ENCODE measurements at places on chromosomes 1 and 21.

DNA sequence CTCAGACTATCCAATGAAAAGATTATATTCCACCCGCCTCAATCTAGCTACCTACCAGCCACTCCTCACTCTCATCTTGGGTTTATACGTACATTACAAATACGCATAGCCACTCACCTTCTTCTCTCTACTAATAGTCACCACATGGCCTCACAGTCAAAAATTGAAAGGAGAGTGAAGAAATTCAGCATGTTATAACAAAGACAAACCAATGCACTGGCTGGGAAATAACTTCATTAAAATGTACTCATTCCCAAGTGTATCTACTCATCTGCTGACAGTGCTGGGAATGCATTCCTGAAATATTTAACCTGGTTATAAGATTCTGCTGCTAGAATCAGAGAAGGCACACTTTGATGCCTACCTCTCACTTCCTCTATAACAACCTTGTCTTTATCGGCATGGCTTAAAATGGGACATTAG is 6.5 kb downstream of the ZNF644 start:
- no peak for DNase-seq

DNA sequence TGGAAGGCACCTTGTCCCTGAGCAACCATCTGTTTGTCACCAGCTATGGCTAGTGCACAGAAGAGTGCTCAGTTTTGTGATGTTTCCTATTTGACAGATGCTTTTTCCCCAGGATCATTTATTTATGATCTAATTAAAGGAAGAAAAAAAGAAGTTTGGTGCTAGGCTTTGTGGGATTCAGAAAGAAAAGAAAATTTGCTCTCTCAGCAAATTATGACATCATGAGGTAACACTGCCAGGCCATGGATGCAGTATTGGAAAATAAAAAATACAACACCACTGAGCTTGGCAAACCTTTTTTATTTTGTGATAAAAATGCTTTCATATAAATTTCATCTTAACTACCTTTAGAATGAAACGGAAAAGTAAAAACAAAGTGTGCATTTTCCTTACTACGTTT is 15.5 kb upstream of the ADAM30 start:
- DNase-seq: no peak

DNA sequence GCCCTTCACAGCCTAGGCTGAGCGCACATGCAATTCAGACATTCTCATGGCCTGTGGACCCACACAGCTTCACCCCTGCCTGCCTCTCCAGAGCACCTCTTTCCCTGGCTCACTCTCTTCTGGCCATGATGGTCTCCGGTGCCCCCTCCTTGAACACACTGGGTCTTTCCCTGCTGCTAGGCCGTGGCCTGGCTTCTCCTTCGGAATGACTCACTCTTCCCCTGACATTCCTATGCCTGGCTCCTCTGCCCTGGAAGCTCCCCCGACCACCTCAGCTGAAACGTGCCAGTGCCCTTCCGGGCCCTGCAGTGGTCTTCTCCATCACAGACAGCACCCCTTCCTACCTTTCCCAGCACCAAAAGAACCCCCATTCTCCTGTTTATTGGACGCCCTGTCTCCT is 28.3 kb downstream of the EPHA8 start:
- no peak for DNase-seq

- no peak for DNase-seq
Measured at GRCh38 chr21:35732788-35733187, 327.5 kb downstream of the SETD4 start.

- DNase-seq: no peak
Measured at GRCh38 chr1:167774710-167775109, 52.9 kb downstream of the MPZL1 start.

GRCh38 chr1:22884806-22885530 is 87.7 kb downstream of the LACTBL1 start:
- DNase-seq: no peak

- DNase-seq: no peak
Measured at GRCh38 chr1:150020711-150021110, 10.2 kb upstream of the OTUD7B start.

DNA sequence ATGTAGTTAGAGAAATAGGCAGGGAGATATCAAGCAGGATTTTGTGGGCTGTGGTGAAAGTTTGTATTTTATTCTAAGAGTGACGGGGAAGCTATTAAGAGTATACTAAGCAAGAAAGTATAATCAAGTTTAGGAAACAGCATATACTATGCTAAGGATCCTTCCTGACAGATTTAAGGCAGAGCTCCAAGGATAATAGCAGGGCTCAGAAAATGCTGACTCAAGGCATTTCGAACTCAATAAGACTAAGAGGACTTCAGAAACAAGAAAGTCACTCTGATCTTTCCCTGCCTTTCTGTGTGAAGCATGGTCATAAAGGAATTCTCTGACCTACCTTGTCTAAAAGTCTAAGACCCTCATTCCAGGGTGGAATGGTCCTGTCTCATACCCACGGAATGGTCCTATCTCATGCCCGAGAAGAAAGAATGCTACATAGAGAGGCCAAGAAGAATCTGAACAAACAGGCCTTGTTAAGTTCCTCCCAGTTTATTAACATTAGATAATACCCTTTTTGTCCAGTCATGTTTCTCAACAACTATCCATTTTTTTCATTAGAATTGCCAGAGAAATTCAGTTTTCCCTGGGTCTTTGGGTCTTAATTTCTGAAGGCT is 59.1 kb downstream of the HFM1 start:
- DNase-seq: no peak

GRCh38 chr1:160144921-160145320 is 6.5 kb upstream of the ATP1A4 start:
- DNase-seq: no peak

GRCh38 chr21:39176271-39176709 is 7.0 kb downstream of the PSMG1 start:
- no peak for DNase-seq

DNA sequence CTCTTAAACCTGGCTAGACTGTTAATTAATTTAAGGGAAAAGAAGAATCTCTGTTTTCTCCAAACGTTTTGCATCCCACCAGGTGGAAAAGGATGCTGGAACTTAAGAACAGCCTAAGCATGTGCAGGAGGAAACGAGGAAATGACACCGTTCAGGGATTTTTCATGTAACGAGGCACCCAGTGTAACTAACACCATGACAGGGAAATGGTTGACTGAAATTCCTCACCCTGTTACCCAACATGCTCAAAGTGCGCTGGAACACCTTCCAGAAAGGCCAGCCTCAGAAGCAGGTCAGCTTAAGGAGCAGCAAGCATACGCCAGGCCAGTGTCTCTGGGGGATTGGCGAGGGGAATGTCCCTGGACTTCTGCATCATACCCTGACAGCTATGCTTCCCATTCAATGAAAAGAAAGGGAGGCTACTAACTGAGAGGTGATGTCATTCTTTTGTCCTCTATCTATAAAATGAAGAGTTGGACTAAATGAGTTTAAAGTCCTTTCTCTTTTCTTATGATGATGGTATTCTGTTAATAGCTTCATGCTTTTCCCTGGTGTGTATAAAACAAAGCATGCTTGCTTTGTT is 21.6 kb downstream of the TNN start:
- no peak for DNase-seq

DNA sequence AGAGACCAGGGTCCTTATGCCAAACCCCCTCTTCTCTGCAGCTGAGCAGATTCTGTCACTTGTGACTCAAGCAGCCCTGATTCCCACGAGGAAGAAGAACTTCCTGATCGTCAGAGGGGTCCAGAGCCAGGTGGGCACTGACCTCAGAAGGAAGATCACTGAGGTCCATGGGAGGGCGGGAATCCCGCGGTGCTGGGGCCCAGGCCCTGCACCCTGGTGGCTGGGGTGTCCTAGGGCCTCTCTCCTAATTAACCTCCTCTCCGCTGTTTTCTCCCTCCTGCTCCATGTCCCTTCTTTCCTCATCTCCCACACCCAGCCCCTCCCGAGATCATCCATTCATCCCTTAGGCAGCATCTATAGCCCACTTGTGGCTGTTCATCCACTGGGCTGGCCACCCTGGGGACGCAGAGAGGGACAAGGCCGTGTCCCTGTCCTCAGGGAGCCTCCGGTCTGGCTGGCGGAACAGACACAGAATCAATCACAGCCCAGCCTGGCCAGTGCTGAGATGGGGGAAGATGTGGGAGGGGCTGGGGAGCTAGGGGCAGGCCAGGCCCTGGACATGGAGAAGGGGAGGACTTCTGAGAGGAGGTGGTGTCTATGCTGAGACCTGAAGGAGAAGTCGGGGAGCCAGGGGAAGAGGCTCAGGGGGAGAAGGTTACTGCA is 638.3 kb downstream of the MATN1 start:
- no peak for DNase-seq

GRCh38 chr1:227315629-227316346 is 2.5 kb downstream of the CDC42BPA start:
- no peak for DNase-seq
